NCI-H1417 (cell line): ENCODE measurements at places on chromosomes 11 and 22.

DNA sequence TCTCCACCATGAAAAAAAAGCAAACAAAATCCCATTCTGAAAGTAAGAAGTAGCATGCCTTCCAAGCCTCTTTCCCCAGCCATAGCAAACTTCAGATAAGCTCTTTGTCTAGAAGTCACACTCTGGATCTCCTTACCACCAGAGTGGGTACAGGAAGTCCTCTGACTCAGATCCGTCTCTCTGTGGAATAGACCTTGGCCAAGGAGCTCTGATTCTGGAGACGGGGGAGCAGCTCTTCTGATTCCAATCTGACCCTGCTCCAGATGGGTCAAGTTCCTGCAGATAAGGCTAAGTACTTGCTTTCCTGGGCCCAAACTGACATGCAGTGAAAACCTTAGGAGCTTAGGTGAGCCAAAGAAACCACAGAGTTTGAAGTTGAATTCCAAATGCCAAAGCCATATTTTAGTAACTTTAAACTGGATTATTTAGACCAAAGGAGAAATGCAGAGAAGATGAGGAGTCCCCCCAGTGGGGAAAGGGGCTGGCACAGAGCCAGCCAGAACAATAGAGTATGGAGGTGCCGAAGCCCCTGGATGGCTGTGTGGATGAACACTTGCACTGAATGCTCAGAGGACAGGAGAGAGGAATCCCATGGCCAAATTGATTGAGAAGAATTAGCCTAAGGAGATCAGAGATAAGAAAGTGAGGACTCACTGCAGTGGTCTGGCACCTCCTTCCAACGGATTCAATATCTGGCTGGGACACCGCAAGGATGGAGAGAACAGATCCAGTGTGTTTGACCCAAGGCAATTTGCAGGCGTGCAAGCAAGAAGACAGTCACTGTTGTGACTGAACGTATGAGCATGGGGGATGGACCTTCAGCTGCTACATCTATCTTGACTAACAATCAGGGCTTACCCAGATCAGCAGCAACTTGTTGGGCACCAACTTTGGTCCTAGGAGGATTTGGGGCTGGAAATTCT lies 54.9 kb downstream of the ENDOD1 start:
- no peak for DNase-seq

- DNase-seq: no peak
Observed at GRCh38 chr11:86708669-86709068, 36.3 kb upstream of the ME3 start.

DNA sequence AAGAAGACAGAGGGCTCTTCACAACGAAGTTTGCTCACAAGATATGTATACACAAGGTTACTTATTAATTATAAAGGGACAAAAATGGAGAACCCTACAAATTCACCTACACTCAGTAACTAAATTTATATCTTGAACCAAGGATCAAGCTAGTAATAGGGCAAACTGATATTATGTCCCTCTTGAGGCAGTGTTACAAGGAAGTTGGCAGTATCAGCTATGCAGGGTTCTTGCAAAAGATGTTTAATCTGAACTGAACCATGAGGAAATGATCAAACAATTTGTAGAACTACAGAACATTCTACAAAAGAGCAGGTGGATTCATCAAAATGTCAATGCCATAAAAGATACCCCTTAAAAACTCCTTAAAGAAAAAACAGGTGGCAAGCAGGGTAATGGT lies 10.7 kb downstream of the CADM1 start:
- DNase-seq: no peak

DNA sequence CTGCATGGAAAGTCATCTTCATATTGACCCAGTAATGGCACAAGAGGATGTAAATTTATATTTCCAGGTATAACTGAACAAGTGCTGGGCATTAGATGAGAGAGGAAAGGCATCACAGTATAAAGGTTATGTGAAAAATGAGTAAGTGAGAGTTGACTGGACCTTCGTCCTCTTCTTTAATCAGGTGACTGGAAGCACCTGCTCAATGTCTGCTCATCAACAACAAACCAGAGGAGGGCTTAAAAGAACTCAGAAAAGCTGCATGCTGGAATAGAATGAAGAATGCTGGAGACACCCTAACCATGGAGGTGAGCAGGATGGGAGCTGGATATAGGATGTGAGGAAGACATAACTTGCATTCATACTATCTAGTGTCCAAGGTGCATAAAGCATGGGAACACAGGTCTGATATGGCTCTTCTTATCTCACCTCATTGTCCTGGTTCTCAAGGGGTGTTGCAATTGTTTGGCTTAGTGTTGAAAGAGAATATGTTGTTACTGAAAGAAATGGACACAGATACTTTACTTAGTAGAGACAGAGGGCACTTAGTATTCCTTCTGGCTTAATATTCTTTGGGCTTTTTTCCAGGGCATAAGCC lies 7.3 kb upstream of the SLC22A9 start:
- no peak for DNase-seq

- no peak for DNase-seq
Observed at GRCh38 chr22:37162221-37163095, 12.7 kb upstream of the IL2RB start.

- no peak for DNase-seq
Observed at GRCh38 chr11:106238704-106239360, 161.4 kb downstream of the AASDHPPT start.

- DNase-seq: peak; percentile 42
Observed at GRCh38 chr11:69915501-69916250, 96.5 kb upstream of the FGF3 start.

DNA sequence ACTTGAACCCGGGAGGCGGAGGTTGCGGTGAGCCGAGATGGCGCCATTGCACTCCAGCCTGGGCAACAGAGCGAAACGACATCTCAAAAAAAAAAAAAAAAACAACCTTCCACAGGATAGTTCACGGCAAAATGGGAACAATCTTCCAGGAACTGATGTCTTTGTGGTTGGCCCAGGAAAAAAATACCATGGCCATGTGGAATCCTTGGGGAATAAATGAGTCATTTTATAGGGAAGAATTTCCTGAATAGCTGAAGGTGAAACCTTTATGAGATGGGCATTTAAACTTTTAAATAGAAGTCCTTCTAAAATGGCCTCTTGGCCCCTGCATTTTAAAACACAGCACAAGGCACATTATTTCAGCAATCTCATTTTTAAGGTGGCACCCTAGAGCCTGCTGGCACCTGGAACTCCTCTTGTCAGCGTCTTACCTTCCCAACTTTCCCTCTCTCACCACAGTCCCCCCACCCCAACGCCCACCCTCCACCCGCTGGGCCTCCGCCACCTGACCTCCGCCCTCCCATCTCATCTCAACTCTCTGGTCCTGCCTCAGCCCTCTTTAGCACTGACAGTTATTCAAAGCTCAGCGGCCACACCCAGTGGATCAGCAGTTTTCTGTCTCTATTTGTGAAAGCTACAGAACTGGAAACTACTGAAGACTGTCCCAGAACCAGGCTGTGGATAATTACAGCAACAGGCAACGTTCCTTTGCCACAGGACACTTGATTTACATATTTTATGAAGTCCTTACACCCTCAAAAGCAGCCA lies 43.1 kb downstream of the SCGB1A1 start:
- no peak for DNase-seq

DNA sequence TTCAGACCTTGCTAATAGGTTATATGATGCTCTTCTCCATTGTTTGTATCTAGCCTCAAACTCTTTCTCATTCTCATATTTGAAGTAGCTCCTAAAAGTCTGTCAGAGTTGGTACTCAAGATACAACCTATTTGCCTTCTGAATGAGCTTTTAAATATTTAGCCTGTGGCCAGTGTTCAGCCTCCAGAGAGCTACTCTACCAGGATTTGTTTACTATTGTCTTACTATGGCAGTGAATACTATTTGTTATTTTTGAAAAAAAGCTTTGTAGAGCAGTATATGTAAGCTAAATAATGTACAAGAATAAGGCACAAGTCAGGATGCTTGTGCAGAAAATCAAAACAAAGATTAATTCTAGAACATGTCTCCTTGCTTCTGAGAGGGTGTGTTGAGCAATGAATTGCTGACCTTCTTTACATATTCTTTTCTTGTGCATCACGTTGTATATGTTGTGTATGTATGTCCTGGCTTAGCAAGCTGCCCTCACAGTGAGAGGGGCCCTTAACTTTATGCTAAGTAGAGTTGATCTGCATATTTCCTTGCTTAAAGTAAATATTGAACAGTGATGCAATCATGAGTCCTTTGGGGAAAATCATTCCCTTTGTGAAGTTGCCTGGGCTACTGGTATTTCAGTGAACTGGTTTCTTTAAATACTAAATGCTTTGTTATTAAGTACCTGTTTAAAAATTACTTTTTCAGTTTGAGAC lies 438.0 kb downstream of the LUZP2 start:
- DNase-seq: no peak

- DNase-seq: no peak
Observed at GRCh38 chr22:28075358-28075981, 156.4 kb upstream of the PITPNB start.

GRCh38 chr22:49887702-49888101 lies 30.5 kb downstream of the ALG12 start:
- DNase-seq: no peak

GRCh38 chr22:30004694-30005093 lies 75.6 kb upstream of the HORMAD2 start:
- DNase-seq: no peak

DNA sequence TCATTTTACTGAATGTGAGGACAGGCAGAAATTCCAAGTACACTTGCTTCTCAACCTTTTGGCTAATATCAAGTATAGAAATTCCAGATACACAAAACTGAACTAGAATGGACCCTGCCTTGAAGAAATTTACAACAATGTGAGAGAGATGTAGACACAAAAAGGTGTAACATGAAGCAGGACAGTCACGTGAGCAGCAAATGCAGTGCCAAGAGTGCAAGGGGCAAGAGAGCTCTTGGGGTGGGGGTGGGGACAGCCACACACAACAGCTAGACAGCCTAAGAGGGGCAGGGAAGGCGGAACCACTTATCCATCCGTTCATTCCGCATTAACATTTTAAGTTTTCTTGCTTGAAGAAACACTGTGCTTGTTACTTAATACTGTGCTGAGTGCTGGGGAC lies 28.9 kb downstream of the PLEKHA7 start:
- peak; percentile 44 for DNase-seq

DNA sequence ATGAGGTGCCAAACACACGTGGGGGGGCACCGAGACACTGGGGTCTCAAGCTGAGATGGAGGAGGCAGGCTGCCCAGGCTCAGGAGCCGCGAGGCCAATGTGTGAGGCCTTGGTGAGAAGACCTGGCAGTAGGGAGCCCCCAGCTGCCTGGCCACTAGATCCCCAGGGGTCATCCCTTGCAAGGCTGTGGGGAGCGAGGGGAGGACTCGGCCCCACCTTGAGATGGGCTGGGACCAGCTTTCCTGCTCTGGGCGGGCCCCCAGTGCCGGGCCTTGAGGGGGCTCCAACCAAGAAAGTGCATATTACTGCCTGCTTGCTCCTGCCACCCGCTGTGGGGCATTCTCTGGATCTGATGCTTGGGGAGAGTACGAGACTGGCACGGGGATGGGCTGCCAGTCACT lies 107.0 kb downstream of the CTTN start:
- DNase-seq: no peak

DNA sequence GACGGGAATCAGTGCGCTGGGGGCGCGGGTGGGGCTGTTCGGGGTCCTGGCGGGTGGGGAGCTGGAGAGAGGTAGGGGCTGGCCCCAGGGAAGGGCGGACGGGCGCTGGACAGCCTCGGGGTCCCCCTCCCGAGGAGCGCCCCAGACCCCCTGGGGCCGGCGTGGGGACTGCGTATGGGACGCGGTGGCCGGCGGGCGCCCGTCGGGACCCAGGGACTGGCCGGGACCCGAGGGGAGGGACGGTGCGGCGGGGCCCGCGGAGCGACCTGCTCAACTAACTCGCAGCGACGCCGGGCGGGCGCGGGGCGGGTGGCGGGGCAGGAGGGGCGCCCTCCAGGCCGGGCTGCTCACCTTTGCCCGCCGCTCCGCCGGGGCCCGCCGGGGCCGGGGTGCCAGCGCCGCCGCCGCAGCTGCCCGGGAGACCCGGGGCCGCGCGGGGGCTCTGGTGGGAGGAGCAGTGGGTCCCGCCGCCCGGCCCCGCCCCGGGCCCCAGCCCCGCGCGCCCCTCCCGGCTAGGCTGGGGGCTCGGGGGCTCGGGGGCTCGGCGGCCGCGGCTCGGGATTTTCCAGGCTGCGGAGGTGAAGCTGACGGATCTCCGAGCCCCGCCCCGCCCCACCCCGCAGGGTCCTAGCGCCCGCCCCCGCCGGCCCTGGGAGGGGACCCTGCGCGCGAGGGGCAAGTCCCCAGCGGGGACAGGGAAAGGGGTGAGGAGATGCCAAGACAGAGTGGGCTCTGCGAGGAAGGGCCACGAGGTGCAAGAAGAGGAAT lies 12.3 kb downstream of the STARD10 start:
- DNase-seq: peak; percentile 63

GRCh38 chr22:41780746-41781505 lies 19.6 kb upstream of the CCDC134 start:
- DNase-seq: no peak

DNA sequence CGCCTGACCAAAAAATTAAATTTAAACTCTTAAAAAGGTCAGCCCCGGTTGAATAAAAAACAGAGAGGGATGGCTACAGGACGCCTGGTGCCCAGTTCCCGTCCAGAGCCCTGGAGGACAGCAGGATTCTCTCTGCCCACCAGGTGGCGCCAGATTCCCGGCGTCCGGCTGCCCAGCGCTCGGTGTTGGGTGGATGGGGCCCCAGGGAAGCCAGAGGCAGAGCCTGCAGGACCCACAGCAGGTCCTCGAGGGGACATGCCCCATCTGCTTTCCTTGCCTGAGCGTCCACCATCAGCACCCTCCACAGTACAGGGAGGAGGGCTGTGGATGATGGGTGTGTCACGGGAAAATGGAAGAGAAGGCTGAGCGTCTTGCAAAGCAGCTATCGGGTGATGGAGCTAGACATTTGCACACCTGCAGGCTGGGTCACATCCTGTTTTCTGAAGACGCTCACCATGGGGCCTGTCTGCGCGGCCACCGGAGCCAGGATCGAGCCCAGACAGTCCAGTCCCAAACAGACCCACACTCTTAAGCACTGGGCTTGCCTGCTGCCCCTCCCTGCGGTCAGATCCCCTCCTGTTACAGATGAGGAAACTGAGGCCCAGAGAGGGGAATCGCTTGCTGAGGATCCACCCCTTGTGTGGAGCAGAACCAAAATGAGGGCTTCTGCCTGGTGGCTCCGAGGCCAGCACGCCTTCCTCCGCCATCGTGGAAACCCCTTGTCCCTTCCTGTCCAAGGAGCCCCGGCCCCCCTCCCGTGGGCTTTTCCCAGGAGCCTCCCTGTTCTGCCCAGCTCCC lies 18.5 kb upstream of the CBX7 start:
- peak; percentile 79 for DNase-seq

DNA sequence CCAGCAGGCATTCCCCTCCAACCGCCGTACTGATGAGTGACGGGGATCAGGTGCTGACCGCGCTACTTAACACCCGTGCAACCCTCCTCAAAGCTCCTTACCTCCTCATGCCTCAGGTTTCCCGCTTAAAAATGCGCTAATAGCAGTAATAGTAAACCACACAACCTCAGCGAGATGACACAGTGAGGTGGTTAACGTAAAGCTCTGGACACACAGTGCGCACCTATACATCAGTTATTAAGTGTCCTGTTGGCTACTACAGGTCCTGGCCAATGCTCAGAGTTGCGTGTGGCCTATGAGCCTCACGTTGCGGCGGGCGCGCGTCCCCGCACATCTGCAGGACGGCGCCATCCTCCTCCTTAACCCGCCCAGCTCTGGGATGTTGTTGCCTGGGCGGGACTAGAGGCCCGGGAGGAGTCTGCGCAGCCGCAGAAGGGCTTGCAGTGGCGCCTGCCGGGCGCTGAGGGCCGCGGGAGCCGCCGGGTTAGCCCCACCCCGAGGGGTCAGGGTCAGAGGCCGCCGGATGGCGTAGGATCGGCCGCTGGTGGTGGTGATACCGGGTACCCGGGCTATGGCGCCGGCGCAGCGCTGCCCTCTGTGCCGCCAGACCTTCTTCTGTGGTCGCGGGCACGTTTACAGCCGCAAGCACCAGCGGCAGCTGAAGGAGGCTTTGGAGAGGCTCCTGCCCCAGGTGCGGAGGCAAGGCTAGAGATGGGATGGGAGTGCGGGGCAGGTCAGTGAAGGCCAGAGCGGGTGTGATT lies at the start of gene CENATAC:
TSS of gene CENATAC (plus strand) at position 512 of the 761 bp plus-strand sequence. CDS start at position 572, 60 bp downstream.
- peak; percentile 93 for DNase-seq
